ENCODE measurements at places on chromosomes 11 and 22.

DNA sequence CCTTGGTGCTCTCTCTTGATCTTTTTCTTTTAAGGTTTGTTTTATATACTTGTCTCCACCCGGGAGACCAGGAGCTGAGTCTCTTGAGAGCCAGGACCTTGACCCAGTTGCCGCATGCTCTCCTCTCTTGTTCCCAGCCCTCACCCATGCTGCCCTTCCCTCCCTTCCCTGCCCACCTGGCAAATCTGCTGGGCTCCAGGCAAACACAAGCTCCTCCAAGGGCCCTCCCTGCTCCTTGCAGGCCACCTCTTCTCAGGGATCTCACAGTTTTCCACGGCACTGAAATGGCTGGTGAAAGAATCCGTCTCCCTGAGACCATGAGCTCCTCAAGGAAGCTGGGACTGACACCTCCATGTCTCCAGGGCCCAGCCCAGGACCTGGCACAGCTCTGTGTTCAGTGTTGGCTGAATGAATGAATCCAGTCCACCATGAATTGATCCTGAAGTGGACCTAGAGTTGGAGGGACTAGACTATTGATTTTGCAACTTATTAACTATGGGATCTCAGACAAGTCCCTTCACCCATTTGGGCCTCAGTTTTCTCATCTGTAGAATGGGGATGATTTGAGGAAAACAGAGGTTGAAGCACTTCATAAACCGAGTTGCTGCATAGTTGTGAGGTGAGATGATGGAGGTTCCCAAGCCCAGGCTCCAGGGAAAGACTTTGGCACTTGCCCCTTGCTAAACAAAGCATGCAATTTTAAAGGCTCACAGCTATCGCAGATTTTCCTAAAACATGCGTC lies 25.1 kb upstream of the FBLN1 start:
- DNase-seq, result no peak

- no peak for DNase-seq
These were observed 37.1 kb upstream of the EED start for GRCh38 chr11:86207413-86207812.

DNA sequence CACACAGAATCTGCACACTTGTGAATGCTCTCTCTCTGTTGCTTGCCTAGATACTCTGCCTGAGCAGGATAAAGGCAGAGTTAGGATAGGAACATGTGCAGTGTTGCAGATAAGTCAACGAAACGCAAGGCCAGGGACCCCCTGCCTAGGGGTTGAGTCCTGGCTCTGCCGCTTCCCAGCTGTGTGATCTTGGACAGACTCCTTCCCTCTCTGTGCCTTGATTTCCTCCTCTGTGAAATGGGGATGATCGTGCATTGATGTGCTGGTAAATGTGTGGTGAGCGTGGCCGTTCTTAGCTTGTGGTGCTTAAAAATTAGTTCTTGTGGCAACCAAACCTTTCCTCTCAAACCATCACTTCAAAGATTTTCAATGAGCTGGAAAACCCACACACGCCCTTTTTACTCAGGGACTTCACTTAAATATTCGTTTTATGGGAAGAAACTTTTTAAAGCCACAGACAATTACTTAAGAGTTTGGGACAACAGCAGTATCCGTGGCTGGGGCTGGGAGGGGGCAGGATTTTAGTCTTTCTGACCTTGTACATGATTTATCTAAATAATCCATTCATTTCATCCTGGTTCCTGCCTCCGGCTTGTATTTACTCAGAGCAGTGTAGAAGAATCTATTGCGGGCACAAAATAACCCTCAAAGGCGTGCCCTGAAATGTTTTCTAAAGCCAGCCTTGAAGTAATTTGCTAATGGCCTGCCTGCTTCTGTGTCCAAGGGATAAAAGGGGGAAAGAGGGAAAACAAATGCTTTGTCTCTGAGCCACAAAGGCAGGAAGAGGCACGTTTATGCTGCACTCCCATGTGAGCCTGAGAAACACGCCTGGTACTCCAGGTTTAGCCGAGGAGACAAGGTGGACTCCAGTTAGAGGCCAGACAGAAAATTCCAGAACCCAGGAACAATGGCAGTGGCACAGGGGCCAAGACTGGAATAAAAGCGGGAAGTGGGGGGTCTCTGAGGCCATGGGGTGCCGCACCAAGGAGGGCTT lies 85.0 kb upstream of the CRYBB3 start:
- no peak for DNase-seq

DNA sequence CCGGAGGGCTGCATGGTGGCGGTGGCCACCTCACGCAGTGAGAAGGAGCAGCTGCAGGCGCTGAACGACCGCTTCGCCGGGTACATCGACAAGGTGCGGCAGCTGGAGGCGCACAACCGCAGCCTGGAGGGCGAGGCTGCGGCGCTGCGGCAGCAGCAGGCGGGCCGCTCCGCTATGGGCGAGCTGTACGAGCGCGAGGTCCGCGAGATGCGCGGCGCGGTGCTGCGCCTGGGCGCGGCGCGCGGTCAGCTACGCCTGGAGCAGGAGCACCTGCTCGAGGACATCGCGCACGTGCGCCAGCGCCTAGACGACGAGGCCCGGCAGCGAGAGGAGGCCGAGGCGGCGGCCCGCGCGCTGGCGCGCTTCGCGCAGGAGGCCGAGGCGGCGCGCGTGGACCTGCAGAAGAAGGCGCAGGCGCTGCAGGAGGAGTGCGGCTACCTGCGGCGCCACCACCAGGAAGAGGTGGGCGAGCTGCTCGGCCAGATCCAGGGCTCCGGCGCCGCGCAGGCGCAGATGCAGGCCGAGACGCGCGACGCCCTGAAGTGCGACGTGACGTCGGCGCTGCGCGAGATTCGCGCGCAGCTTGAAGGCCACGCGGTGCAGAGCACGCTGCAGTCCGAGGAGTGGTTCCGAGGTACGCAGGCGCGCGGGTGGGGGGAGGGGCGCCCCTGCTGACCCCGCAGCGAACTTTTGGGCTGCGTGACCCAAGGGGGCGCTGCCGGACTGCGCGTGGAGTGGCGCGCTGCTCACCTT lies 670 bp downstream of the NEFH start:
- no peak for DNase-seq

DNA sequence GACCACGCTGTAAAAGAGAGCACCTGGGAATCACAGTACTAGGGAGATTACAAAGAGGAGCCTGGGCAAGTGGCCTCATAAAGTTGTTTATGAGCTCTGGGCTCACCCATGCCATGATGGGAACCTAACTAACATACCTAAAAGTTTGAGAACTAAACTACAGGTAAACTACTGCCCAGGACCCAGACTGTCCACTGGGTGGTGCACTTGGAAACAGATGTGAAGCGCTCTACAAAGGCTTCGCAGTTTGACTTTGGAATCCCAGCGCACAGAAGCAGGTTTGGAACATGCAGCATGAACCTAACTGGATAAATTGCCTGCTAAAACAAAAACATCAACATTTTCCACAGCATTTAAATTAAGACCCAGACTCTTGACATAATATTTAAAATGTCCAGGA lies 418.6 kb downstream of the FAM181B start:
- no peak for DNase-seq

DNA sequence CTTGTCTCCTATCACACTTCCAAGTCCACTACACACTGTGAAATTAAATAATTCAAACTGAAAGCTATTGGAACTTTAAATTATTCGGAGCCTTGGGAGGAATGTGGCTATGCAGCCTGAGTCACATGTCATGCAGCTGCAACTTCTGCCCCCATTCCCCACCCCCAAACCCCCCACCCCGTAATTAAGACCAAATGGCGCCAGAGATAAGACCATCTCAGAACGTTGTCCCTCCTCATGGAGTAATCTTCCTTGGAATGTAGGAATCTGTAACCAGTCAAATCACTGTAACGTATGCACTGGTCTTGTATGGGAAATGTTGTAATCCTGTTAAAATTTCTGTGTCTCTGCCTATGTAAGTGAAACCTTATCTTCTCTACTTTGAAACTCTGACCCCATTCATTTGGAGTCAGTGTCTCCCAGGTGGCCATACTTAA lies 37.0 kb downstream of the GAB2 start:
- DNase-seq, result no peak

DNA sequence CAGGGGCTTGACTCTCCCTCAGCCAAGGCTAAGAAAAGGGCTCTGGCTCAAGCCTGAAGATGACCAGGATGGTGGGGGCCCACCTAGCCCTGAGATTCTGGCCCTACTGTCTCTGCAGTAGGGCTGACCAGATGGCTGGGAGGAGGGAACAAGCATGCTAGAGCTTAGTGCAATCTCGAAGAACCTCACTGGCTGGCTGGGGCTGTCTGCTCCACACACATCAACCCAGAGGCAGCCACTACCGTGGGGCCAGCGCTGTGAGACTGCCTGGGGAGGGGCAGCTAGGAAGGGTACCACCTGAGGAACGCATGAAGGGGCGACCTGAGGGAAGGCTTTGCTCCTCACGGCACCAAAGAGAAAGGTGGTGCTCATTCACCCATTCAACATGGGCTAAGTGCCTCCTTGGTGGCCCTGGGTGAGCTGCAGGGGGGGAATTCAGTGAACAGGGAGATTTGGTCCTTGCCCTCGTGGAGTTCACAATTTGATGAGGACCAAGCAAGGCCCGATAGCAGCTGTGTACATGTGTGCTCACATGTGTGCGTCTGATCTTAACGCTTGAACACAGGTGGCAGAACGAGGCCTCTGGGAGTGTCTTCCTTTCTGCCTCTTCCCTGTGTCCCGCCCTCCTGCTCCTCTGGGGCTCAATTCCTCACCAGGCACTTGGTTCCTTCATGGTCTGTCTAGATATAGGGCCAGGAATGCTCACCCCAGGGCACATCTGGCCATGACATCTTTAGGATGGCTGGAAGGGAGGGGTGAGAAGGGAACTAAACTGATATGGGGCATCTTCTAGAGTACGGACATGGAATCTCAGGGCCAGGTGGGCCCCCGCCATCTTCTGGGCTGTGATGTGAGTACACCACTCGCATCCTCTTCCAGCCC lies 102.3 kb upstream of the PITPNB start:
- DNase-seq, result no peak

GRCh38 chr22:42684462-42685195 lies 35.4 kb upstream of the CYB5R3 start:
- DNase-seq, result no peak

All from stimulated activated CD4-positive, alpha-beta T cell treated with anti-CD3 and anti-CD28 coated beads, Interleukin-2, amount 100 ng/mL, for 4 hours (primary cell).